ENCODE measurements at places on chromosomes 4 and X. TPM values are rescaled to one million over a fixed set of nuclear protein-coding genes. Genes with fewer than 3 reads are reported as not detected.
A peak's percentile ranks its signal among the peaks of the same experiment; 100 is the strongest.

- DNase-seq, result no peak
Observed at GRCh38 chr4:26141051-26141721, 179.6 kb upstream of the RBPJ start.

DNA sequence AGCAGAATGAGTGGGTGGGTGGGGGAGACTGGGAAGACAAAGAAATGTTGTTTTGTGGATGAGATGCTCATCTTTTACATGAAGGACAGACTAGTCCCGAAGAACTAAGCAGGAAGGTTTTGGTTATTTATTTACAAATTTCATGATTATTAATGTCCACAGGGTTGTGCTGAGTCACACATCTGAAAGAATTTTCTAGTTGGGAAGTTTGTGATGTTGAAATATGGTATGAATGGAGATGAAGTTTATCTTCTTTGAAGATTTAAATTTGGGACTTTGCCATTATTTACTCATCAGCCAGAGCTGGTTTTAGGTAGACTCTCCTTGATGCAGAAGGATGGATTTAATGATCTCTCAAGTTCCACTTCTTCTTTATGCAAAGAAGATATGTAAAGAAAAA is 75.5 kb downstream of the MOSPD2 start:
- no peak for DNase-seq

DNA sequence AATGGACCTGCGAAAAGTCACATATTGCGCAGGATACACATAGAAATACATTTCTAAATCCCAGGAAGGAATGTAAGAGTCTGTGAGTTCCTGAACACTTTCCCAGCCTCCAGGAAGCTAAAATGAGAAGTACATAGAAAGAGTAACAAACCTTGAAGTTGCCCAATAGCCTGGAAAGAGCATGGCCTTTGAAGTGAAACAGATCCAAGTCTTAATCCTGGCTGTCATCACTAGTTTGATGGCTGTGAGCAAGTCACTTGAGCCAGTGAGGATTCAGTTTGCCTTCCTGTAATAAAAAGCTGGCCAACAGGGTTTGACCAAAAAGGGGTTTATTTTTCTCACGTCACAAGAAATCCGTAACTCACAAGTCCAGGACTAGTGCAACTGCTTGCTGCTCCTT is 69.8 kb downstream of the ARHGEF38 start:
- peak; percentile 6 for DNase-seq

DNA sequence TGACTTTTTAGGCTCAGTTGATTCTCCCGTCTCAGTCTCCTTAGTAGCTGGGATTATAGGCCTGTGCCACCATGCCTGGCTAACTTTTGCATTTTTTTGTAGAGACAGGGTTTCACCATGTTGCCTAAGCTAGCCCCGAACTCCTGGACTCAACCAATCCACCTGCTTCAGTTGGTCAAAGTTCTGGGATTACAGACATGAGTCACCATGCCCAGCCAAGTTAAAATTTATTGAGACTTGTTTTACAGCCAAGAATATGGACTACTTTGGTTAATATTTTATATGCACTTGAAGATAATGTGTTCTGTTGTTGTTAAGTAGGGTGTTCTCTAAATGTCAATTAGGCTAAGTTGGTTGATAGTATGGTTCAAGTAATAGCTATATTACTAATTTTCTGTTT is 58.7 kb downstream of the CYTL1 start:
- DNase-seq, result no peak

DNA sequence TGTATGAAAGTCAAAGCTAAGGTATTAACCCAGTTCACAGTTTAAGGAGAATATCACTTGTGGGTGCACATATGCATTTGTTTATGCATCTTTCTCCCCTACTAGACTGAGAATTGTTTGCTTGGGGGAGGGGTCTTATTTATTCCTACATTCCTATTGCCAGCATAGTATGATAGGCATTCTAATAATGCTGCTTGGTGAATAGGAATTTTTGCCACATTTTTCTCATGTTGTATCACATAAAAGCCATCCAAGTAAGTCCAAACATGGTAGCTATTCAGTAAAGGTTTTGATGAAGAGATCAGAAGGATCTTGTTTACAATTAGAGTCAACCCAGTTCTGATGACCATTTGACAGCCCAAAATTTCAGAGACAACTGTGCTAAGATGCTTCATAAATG is 48.6 kb downstream of the ASB9 start:
- DNase-seq, result no peak

- DNase-seq, result no peak
Observed at GRCh38 chrX:39481621-39482020, 616.1 kb downstream of the BCOR start.

DNA sequence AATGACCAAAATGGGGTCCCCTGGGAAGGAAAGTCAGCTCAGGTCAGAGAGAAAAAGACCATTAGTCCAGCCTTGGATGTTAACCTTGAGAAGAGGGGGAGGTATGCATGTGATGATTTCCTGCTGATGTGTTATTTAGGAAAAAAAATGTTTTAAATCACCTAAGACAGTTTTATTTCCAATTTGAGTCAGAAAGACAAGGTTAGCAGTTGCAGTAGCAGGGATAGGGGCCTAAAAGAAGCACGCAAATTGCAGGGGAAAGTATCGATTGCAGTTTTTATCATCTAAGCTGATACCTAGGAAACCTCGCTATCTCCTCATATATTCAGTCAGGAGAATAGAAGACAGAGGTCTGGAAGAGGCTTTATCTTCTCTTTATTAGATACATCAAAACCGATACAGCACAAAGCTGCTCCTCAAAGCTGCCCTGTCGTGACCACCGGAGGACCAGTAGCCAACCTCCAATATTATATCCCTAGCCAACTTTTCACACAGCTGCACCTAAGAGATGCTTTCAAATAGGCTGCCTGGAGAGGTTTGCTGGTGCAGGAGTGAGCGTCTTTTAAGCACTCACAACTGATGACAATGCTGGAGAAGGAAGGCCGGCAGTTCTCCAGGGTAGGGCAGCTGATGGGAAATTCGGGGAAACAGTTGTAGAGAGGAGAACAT is 289.4 kb downstream of the INPP4B start:
- DNase-seq, result no peak

DNA sequence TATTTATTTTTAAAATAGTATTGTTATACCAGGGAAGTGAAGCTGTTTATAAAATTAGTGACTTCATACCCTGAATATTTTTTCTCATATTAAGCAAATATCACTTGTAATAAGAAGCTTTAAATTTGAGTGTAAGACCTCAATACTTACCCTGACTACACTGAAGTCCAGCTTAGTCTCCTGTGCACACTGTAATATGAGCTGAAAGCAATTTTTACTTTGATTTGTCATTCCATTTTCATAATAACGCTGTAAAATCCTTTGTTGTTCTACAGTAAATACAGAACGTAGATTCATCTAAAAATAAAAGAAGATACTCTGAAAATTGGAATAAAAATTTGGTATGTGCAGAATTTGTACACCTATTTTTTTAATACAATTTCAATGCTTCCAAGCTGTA is 27.2 kb downstream of the HDX start:
- no peak for DNase-seq

- no peak for DNase-seq
Observed at GRCh38 chrX:3166670-3167455, 125.6 kb downstream of the ARSF start.

- DNase-seq, result no peak
Observed at GRCh38 chrX:44953734-44954502, 80.9 kb downstream of the KDM6A start.

DNA sequence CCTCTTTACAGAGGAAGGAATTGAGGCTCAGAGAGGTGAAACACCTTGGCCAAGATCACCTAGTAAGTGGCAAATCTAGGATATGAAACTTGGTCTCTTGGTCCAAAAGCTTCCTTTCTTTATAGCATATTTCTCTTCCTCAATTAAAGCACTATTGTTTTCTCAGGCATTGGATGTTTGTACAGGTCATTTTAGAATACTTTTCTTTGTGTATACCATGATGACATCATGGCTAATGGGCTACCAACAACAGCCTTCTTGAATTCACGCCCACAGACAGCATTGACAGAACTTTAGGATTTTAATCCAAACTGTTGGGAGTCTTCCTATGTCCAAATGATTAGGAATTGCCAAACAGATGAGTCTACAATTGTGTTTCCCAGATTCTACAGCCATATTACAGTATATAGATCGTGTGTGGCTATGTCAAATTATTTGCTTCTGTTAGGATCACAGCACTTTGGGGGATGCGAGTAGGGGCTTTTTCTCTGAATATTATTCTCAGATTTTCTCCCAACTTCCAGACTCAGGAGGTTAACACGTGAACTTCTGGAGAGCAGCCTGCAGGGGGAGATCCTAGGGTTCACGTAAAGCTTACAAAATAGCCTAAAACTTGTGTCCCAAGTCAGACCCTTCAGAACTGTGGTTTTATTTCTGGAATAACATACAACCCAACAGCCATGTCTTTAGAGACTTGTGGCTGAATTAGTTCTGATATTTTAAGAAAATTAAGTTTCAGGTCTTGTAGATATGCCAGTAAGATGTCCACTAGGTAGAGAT is 191.8 kb downstream of the SHROOM3 start:
- DNase-seq, result peak; percentile 34

DNA sequence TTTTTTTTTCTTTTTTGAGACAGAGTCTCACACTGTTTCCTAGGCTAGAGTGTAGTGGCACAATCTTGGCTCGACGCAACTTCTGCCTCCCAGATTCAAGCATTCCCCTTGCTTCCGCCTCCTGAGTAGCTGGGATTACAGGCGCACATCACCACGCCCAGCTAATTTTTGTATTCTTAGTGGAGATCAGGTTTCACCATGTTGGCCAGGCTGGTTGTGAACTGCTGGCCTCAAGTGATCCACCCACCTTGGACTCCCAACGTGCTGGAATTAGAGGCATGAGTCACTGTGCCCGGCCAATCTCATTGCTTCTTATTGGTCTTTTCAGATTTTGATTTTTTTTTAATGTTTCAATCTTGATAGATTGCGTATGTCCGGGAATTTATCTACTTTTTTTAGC is 124.4 kb downstream of the NBDY start:
- no peak for DNase-seq

DNA sequence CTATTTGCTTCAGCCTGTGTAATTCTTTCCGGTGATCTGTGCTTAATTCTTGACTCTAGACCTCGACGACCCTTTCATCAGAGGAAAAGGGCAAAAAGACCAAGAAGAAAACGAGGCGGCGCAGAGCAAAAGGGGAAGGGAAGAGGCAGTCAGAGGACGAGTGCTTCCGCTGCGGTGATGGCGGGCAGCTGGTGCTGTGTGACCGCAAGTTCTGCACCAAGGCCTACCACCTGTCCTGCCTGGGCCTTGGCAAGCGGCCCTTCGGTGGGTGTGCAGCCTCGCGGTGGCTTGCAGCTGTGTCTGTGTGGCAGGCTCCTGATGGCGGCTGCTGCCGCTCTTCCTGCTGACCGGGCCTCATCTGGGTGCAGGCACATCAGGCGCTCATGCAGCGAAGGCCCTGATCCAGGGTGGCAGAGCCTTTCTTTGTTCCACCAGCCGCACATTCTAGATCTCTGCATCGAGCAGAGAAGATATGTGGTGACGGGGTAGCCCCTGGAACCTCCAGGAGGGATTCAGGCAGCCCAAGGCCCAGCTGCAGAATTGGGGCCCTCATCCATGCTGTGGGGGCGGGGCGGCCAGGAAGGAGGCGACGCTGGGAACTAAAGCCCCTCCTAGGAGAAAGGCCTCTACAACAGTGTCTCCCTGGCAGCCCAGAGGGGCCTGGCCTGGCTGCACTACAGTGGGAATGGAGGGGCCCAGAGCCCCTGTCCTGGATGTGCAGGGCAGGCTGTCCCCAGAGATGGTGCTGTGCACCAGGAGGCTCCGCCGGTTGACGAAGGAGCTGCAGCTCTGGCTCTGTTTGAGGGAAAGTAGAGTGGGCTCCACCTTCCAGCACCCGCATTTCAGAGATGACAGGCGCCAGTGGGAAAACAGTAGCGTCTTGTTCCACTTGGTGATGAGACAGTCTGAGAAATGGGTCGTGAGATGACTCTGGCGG is 32.1 kb downstream of the NELFA start:
- DNase-seq, result no peak

DNA sequence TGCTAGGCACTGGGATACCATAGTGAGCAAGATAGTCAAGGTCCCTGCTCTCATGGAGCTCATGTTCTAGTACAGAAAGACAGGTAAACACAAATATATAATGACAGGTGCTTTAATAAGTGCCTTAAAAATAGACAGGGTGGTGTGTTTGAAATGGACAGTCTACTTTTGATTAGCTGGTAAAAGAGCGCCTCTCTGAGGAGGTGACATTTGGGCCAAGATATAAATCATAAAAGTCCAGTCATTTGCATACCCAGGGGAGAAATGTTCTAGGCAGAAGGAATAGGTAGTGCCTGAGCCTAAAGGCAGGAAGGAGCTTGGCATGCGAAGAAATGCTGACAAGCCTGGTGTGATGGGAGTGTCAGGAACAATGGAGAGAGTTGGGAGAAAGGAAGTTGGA is 83.6 kb downstream of the DNAAF6 start:
- no peak for DNase-seq

- DNase-seq, result no peak
Observed at GRCh38 chr4:79413032-79413885, 5.2 kb upstream of the GK2 start.

GRCh38 chrX:133465254-133465653 is 50.0 kb upstream of the GPC4 start:
- DNase-seq, result no peak

- DNase-seq, result no peak
Observed at GRCh38 chr4:30495651-30496310, 224.4 kb upstream of the PCDH7 start.

GRCh38 chr4:186304866-186305505 is 39.0 kb downstream of the F11 start:
- DNase-seq, result no peak

DNA sequence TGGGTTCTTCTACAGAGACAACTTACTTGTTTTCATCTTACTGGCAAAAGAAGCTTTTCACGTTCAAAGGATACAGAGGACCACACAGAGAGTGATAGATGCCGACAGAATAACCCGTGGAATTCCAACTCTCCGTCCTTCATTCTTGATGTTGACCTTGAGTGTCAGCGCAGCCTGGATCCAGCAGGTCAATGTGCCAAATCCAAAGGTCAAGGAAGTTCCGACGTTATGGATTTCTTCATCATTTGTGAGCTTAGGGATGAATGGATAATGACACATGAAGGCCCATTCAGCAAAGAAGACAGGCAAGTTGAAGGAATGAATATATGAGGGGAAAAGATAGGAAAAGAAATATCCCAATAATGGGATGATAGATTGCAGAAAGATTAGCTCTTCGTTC is 59.6 kb downstream of the ENOPH1 start:
- DNase-seq, result no peak

GRCh38 chr4:72948080-72948479 is 121.4 kb downstream of the COX18 start:
- no peak for DNase-seq

DNA sequence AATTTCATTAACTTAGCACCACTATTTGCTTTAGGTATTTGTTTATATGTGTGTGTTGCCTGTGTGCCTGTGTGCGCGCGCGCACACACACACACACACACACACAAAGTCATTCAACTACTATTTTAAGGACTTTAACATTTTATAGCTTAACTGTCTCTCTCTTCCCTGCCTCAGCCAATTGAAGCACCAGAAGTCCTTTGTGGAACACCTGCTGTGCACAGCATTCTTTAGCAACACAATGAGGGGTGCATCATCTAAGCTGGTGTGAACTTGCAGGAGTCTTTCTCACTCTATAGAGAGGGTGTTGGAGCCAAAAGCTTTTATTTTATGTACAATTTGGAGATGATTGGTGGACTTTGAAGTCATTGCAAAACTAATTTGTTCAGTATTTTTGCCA is 31.3 kb downstream of the SLIT2 start:
- no peak for DNase-seq

Gene OPHN1
- polyA plus RNA-seq, result 2.0 TPM

Gene NDST4
- polyA plus RNA-seq, result not detected

Gene IL1RAPL2
- polyA plus RNA-seq, result not detected

Gene TLL1
- 0.12 TPM for polyA plus RNA-seq

Gene PNMA5
- not detected for polyA plus RNA-seq

Gene JCHAIN
- polyA plus RNA-seq, result 0.17 TPM

Gene ARMCX2
- polyA plus RNA-seq, result not detected

Measured in A549 (cell line).